Activated CD8-positive, alpha-beta memory T cell treated with anti-CD3 and anti-CD28 coated beads, Interleukin-2, amount 50 U/mL, for 4 hours (primary cell): ENCODE measurements at places on chromosomes 16 and 17.

GRCh38 chr16:79632289-79632688 is 31.8 kb upstream of the MAF start:
- no peak for DNase-seq

DNA sequence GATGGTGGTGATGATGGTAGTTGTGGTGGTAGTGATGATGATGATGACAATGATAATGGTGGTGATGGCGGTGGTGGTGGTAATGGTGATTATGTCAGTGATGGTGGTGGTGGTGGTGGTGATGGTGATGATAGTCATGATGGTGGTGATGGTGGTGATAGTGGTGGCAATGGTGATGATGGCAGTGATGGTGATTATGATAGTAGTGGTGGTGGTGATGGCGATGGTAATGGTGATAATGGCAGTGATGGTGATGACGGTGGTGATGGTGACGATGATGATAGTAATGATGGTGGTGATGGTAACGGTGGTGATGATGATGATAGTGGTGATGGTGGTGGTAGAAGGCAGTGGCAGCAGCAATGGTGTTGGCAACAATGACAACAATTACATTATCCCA is 55.3 kb downstream of the RBFOX3 start:
- no peak for DNase-seq

GRCh38 chr17:79752175-79752574 is 21.4 kb downstream of the ENPP7 start:
- DNase-seq: no peak

DNA sequence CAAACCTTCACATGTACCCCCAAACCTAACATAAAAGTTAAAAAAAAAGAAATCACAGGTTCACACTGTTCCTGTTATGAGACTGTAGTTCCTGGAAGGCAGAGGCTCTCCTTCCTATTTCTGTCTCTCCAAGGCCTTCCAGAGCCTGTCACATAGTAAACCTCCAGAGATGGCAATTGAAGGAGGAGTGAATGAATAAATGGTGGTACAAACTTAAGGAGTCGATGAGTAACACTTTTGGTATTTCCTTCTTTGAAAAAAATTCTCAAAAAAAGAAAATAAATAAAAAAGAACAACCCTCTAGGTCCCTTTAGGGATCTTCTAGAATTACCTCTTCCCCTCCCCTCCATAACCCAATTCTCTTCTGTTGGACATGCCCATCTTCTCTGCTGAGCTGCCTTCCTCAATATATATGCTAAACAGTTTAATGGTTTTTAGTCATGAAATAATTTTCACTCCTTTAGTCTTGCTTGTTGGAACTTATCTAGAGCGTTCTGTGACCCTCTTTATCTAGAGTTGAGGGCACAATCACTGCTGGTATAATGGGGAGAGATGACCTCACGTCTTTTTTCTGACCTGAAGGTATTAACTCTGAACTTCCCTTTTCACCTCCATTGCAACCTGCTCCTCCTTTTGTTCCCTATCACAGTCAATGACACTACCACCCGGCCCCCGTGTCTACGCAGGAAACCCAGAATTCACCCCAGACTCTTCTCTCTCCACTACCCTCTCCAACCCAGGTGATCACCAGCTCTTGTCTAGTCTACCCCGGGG is 1.7 kb upstream of the TAF15 start:
- DNase-seq: no peak

DNA sequence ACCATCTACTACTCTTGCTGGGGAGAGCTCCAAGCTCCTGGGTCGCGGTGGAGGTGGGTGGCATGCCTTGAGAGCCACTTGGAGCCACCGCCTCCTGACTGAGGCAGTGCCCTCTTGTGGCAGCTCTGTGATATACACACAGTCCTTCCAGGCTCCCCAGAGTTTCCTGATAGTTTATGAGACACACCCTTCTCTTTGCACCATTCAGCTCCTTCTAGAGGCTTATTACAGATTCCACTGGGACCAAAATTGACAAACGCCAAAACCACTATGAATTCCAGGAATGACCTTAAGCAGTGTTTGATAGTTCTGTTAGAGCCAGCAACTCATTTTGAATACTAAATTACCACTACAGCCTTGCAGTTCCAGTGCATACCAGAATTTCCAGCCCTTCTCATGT is 170.1 kb upstream of the CDH13 start:
- DNase-seq: peak; percentile 17
